ENCODE measurements at places on chromosomes 16 and 17.
A peak's percentile ranks its signal among the peaks of the same experiment; 100 is the strongest.

DNA sequence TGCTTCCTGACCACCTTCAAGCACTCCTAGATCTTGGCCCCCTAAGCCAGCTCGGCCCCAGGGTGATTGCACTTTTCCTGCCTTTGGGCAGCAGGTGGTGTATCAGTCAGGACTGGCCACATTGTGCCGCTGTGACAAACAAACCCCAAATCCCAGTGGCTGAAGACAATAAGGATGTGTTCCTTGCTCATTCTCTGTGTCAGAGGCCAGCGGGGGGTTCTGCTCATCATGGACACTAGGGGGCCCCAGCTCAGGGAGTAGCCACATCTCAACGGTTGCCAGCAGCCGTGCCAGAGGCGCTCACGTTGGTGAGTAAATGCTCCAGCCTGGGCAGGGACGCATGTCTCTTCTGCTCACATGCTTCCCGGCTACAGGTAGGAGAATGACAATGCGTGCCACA lies 60.4 kb downstream of the ZDHHC7 start:
- DNase-seq: peak; percentile 29

DNA sequence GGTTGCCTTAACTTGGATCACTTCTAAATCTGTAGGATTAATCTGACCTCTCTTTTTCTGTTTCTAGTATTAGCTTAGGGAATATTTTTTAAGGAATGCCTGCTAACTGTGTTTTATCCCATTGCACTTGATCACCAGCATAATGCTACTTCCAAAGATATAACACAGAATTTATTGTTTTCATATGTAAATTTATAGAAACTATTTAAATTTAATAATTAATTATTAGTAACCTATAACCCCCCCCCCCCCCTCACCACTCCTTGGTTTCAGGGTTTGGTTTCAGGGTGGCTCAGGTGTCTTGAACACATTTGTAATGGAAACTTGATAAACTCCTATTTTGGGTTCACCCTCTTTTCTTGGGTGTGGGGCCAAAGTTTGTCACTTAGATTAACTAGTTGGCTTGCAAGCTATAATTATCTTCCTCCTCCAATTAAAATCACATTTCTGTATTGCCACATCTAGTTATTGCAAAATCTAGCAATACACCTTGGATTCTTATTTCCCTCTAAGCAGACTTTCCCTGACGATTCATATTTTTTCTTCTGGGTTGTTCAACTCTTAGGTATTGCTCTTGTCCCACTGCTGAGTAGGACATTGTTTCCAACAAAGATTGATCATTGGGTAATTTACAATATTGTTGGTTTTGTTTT lies 18.3 kb downstream of the KRT12 start:
- DNase-seq: no peak

- no peak for DNase-seq
Observed at GRCh38 chr16:47753659-47754058, 292.5 kb downstream of the PHKB start.

- no peak for DNase-seq
Observed at GRCh38 chr16:64234200-64234599, 887.7 kb downstream of the CDH11 start.

DNA sequence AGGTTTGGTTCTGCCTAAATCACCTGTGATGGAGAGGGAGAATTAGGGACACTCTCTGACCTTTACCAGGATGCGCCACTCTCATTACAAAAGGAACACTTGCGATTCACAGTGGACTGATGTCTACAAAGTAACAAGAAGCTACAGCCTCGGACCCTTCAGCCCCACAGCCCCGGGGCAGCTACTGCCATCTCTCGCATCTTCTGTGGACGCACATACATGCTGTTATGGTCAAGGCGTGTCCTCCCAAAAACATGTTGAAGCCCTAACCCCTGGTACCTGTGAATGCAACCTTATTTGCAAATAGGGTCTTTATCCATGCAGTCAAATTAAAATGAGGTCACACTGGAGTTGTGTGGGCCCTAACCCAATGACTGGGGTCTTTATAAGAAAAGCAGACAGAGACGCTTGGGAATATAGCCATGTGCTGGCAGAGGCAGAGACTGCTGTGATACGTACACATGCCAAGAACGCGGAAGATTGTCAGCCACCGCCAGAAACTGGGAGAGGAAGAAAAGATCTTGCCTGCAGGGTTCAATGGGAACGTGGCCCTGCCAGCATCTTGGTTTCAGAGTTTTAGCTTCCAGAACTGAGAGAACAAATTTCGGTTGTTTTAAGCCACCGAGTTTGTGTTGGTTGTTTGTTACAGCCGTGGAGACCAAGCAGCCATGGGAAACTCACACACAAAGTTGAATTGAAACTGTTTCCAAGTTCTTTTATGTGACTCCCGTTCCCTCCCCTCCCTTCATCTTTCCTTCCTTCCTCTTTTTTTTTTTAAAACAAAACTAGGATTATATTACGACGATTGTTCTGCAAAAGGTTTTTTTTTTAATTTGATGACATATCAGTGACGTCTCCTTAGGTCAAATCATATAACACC lies 23.1 kb downstream of the ATP2C2 start:
- DNase-seq: no peak

DNA sequence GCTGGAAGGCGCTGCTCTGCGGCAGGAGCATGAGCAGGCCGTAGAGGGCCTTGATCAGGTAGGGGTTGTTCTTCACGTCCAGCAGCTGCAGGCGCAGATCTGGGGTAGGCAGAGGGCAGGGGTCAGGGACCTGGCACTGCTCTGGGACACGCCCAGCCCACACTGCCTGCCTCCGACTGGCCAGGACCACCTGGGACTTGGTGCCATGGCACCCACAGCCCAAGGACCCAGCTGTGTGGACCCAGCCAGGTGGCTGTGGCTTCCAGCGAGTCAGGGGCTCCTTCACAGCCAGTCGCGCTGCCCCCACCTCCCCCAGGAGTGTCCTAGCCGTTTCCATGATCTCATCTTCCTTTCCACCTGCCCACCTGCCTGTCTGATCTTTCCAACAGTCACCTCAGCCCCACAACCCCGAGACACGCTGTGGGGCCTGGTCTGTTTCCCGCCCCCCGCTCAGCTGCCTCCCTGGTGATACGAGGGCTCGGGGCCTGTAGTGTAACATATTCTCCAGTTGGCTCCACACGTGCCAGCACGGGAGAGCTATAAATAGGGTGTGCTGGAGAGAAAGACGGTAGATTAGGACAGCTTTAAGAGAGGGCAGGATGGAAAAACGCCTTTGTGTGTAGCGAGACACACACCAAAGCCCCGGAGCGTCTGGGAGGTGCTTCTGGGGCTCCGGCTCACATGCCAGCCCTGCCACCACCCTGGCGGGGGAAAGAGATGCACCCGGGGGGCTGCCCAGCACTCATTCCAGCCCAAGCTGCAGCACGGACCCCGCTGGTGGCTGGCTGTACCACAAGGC lies 7.2 kb upstream of the MTSS2 start:
- no peak for DNase-seq

- no peak for DNase-seq
Observed at GRCh38 chr17:6496116-6496481, 51.8 kb downstream of the PIMREG start.

GRCh38 chr16:74673876-74674275 lies 7.2 kb upstream of the RFWD3 start:
- no peak for DNase-seq

DNA sequence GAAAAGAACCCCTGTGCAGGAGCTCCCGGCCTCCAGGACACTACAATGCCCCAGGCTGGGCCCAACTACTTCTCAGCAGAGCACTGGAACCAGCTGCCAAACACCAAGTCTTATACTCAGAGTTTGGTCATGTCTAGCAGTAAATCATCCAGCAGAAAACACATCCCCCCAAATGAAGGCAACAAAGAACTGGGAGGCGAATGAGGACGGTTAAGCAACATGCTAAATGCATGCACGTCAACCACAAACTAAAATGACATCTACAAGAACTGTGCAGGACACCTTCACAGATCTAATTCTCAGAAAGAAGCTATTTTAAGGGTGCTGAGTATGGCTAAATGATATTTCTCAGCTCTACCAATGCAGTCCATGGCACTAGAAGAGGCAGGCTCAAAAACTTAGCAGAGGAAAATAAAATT lies 7.6 kb upstream of the IRX5 start:
- DNase-seq: no peak

DNA sequence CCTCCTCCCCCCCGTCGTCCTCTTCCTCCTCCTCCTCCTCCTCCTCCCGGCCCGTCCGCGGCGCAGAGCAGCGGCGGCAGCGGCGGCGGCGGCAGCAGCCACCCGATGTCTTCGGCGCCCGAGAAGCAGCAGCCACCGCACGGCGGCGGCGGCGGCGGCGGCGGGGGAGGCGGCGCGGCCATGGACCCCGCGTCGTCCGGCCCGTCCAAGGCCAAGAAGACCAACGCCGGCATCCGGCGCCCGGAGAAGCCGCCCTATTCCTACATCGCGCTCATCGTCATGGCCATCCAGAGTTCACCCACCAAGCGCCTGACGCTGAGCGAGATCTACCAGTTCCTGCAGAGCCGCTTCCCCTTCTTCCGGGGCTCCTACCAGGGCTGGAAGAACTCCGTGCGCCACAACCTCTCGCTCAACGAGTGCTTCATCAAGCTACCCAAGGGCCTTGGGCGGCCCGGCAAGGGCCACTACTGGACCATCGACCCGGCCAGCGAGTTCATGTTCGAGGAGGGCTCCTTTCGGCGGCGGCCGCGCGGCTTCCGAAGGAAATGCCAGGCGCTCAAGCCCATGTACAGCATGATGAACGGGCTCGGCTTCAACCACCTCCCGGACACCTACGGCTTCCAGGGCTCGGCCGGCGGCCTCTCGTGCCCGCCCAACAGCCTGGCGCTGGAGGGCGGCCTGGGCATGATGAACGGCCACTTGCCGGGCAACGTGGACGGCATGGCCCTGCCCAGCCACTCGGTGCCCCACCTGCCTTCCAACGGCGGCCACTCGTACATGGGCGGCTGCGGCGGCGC lies at the start of gene FOXF1:
FOXF1 (plus strand) TSS at position 63 of the 797 bp plus-strand sequence; CDS start at position 106, 43 bp downstream.
- DNase-seq: no peak

GRCh38 chr17:41724476-41725050 lies 9.9 kb downstream of the HAP1 start:
- DNase-seq: no peak

DNA sequence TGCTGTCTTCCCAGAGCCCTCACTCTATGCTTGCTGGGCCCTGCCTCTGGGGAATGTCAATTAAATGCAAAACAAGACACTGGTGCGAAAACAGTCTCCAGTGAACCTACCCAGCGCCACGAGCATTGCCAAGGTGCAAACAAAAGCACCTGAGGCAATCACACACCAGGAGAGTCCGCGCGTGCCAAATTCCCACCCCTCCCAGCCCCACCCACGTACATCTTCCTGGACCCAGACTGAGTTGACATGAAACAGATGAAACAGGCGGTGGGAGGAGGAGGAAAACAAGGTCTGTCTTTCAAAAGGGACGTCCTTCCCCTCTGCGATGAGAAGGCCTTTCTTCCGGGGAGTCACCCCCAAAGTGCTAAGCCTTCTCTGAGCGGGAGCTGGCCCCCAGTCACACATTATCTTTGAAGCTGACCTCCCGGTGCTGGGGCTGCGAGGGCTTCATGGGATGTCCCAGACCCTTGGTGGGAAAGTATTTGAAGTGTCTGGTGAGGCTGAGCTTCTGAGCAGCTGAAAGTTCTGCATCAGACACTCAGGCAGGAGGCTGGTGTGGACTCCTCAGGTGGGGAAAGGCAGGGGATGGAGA lies 200.4 kb downstream of the AXIN2 start:
- DNase-seq: no peak

DNA sequence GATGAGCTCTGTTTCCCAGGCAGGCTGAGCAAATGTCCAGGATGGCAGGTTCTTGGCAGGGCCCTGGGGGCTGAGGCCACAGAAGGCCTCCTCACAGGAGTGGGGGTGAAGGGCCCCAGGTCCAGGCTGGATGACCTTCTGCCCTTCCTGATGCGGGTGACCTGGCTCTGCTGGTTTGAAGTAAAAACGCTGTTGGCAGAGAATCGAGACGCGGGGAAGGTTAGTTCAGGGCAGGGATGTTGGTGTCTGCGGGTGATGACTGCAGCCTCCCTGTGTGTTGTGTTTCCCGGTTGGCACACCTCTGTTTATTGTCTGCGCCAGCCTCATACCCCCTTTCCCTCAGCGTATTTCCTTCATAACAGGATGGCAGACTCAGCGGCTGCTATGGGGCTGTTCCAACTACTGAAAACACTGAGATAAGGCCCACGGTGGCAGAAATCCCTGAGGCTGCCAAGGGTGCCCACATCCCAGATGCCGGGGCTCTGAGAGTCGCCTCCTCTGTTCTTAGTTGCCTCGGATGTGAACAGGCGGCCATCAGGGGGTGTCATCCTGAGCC lies 104.6 kb downstream of the METRNL start:
- DNase-seq: no peak

DNA sequence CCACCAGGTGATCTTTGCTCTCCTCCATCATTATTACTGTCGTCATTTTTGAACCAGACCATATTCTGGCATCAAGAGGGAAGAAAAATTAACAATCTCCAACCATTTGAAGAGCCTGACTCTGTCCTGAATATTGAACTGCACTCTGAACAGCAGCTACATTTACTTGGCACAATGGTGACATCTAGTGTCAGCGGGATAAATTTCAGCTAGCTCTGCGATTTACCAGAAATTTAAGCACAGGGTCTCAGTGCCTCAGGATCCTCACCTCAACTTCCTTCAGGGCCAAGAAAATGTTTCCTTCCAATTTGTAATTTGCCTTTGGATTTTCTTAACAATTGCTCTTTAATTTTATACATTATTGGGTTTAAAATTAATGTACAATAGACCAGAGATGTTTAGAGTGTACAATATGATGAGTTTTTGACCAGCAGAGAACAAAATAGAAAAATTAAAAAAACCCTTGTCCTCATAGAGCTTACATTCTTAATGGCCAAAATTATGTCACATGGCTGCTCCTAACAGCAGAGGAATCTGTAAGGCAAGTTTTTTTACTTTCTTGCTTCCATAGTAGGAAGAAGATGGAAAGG lies 10.7 kb upstream of the ZNF19 start:
- DNase-seq: peak; percentile 64

DNA sequence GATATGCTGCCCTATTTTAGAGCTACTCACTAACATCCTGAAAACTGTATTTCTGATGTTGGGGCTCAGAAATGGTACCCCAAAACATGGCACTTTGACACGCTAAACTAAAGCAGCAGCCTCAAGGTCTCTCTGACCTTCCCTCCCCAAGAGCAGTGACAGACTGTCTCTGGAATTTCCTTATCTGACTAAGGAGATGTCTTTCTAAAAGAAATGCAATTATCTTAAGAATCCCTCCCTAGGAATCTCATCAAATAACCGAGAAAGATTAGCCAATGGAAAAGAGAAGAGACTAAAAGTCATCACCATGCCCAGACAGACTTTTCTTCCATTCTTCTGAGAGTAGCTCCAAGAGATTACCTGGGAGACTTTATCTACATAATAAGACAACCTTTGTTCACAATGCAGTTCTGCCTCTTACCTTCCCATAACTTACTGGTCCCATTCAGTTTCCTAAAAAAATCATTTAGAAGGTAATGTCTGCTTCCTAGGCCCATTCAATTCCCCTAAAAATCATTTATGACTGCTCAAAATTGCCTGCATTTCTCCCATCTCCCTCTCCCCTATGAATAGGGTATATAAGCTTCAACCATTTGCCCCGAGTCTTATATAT lies 123.9 kb downstream of the CPPED1 start:
- no peak for DNase-seq

GRCh38 chr17:15408803-15409202 lies 58.6 kb downstream of the CDRT4 start:
- no peak for DNase-seq
